ENCODE measurements at places on chromosomes 7 and 10. TPM values are rescaled to one million over a fixed set of nuclear protein-coding genes. Genes with fewer than 3 reads are reported as not detected.

SLC13A1 gene
- not detected for total RNA-seq

CFAP70 gene
- total RNA-seq, result 0.64 TPM

LFNG gene
- 4.9 TPM for total RNA-seq

COBL gene
- total RNA-seq, result 0.39 TPM

OR2A5 gene
- total RNA-seq, result not detected

UCN3 gene
- not detected for total RNA-seq

TEX47 gene
- not detected for total RNA-seq

PKD2L1 gene
- not detected for total RNA-seq

CDK1 gene
- 57.7 TPM for total RNA-seq

Measured in epithelial cell of alveolus of lung (primary cell).